ENCODE measurements at places on chromosomes 13 and 19.
A peak's percentile ranks its signal among the peaks of the same experiment; 100 is the strongest.

DNA sequence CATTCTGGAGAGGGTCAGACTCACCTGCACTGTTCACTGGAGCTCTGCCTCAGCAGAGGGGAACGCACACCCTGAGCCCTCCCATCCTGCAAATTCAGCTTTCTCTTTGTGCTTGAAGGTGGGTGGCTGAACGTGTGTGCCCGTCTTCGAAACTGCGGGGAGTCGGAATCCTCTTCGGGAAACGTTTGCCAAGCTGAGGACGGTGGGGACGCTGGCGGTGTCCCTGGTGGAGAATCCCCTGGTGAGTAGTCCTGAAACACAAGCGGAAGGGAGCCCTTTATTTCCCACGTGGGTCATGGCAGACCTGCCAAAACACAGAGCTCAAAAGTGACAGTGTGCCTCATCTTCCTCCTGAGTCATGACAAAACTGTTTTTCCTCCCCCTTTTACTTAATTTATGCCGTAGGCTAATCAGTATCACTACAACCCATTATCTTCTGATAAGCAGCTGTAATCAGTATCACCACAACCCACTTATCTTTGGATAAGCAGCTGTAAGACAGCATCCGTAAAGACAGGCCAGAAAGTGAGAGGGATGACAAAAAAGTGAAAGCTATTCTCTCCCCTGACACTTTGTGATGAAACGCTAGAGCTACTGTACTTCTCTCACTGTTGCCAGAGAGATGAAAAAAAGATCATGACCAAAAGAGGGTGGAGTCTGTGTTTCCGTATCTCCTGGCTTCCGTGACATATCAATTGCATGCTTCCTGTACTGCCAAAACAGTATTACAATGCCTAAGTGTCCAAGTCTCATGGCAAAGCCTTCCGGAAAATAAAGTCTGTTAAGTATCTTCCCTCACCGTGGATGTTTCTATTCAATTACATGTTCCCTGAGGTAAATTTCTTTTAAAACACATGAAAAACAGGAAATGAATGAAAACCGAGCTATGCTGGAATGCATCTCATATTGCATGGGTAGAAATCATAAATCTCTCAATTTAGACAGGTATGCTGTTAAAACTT is 155.5 kb downstream of the TBC1D4 start:
- DNase-seq, result no peak

GRCh38 chr19:1132552-1133383 is 29.0 kb downstream of the GPX4 start:
- DNase-seq, result no peak

DNA sequence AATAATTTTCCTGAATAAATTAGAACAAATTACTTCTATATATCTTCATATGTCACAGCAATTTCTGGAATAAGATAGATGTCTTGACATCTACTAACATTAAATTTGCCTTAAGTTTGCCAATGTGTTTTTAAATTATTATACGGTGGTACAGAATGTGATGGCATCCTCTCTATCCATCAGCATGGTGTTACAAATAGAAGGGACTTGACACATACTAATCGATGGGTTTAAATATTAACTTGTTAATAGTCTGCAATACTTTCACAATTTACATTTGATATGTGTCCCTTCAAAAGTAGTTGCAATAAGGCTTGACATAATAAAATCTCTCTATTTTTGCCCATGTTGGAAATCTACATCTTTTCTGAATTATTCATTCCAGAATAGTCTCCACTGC is 65.1 kb upstream of the PRR20A start:
- no peak for DNase-seq

GRCh38 chr13:65339241-65339640 is 1890.9 kb downstream of the PCDH9 start:
- no peak for DNase-seq

DNA sequence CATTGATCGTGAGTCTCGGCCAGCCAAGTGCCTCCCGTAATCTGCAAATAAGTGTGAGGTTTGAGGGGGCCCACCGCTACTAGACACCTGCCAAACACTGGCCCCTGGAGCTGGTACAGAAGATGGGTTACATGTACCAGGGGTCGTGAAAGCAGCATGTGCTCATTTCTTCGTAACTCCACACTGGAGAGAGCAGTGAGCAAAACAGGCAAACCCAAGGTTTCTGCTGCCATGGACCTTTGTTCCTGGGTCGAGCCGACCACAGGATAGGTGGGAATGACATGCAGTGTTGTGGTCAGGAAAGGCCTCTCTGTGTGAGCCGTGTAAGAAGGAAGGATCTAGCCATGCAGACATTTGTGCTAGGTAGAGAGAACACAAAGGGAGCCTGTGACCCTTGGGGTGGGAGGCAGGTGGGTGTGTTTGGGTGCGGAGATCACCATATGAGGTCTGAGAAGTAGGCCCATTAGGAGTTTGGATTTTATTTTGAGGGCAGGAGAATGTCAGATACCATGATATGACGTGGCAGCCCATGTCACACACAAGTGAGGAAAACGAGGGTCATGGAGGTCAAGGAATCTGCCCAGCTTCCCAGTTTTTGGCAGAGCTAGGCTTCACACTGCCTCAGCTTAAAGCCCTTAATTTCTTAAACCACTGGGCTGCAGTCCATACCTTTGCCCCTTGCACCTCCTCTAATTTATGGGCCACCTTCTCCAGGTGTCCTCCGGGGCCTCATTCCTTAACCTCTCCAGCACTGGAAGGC is 919 bp downstream of the GTF3A start:
- no peak for DNase-seq

- no peak for DNase-seq
Measured at GRCh38 chr13:70817576-70817975, 709.3 kb upstream of the KLHL1 start.

GRCh38 chr19:6059396-6059947 is 50.8 kb downstream of the RFX2 start:
- DNase-seq, result no peak

DNA sequence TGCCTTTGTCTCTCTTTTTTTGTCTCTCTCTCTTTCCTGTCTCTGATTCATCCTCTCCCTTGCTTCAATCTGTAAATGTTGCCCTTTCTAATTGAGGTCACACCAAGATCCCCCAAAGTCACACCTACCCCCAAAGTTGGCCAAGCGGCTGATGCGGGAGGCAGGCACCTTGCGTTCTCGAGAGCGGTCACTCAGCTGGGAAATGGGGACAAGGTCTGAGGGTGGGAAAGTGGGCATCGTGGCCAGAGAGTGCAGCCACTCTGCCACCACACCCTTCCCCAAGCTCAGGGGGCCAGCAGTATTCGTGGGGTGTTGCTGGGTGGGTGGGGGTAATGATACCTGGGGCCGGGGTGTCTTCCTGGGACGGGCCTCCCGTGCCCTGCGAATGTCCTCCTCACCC is 2.7 kb downstream of the COQ8B start:
- DNase-seq, result no peak

DNA sequence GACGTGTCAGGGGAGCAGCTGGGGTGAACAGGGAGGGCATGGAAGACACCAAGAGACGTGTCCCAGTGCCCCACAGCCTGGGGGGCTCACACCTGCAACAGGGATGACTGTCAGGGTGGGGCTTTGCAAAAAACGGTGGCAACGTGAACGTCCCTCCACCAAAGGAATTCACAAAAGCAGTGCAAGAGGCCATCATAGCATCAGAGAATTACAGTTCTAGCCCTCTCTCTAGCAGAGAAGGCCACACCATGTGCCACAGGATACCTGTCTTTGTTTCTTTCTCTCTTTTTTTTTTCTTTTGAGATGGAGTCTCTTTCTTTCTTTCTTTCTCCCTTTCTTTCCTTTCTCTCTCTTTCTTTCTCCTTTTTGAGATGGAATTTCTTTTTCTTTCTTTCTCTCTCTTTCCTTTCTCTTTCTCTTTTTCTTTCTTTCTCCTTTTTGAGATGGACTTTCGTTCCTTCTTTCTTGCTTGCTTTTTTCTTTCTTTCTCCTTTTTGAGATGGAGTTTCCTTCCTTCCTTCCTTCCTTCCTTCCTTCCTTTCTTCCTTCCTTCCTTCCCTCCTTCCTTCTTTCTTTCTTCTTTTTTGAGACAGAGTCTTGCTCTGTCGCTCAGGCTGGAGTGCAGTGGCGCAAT is 17.1 kb upstream of the ATP11A start:
- DNase-seq, result no peak

- no peak for DNase-seq
Measured at GRCh38 chr13:99558570-99559180, 57.4 kb downstream of the TM9SF2 start.

GRCh38 chr19:34475026-34475974 is 6.3 kb upstream of the WTIP start:
- peak; percentile 83 for DNase-seq

- DNase-seq, result no peak
Measured at GRCh38 chr13:78033509-78033908, 114.9 kb upstream of the EDNRB start.

DNA sequence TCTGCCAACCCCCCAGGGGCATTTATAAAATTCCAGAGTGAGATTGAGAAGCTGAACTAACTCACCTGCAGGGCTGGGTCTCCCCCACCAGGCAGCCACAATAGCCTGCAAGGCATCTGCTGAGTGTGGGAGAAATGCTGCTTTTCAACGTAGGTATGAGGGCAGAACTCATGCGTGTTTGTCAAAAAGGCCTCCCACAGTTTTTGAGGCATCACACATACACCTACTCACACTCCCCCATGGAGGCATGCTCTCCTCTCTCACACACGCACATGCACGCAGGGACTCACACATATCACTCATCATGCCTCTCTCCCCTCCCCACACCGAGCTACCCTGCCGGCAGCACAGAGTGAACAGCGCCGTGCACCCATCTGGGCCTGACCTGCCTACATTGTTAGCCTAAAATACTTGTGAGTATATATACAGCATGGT is 390.5 kb downstream of the FGF9 start:
- no peak for DNase-seq
